ENCODE measurements at places on chromosomes 1 and 21.

- no peak for DNase-seq
Measured at GRCh38 chr1:34444516-34444915, 267.8 kb downstream of the C1orf94 start.

GRCh38 chr1:99755664-99756063, 10.8 kb downstream of the FRRS1 start:
- no peak for DNase-seq

DNA sequence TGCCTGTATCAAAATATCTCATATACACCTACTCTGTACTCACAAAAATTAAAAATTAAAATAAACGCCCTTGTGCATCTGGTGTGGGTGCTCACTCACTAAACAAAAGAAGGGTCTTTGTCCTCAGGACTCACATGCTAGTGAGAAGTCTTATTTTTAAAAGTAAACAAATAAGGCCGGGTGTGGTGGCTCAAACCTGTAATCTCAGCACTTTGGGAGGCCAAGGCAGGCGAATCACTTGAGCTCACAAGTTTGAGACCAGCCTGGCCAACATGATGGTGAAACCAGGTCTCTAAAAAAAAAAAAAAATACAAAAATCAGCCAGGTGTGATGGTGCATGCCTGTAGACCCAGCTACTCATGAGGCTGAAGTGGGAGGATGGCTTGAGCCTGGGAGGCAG, 51.5 kb downstream of the BCAR3 start:
- DNase-seq: no peak

- DNase-seq: no peak
Measured at GRCh38 chr1:230270559-230271281, 155.4 kb downstream of the PGBD5 start.

- DNase-seq: no peak
Measured at GRCh38 chr1:214143006-214143992, 137.7 kb upstream of the SMYD2 start.

DNA sequence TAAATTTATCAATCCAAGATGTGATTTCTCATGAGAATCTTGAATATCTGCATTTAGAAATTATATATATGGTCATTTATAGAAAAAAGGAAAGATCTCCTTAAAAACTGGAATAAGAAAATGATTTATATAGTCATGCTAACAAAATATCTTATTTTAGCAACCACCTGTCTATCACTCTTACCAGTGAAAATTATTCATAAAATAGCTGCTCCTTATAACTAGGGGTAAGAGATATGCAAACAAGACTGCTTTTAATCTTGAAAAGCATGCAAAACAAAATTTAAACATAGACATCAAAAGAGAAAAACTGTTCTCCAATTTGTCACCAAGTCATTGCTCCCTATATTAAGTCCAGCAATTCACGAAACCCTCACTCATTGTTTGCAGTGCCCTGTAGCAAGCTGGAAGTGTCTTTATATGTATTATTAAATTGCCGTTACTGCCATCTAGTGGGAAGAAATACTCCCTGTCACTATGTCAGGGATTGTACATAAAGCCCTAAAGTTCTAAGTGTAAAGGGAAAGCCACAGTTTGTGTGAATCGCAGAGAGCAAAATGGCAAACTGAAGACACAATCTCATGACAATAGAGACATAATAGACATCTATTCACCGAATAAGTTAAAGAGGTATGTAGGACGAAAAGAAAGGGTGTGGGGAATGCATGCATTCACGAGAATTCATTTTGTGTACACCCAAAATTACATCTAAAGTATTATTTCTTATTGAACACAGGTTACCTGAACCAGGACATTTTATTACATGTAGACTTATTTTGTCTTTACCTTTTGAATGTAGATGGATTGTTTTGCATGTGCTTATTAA, 600.5 kb downstream of the USP25 start:
- DNase-seq: peak; percentile 3

- DNase-seq: no peak
Measured at GRCh38 chr1:118304722-118305359, 119.8 kb upstream of the SPAG17 start.

DNA sequence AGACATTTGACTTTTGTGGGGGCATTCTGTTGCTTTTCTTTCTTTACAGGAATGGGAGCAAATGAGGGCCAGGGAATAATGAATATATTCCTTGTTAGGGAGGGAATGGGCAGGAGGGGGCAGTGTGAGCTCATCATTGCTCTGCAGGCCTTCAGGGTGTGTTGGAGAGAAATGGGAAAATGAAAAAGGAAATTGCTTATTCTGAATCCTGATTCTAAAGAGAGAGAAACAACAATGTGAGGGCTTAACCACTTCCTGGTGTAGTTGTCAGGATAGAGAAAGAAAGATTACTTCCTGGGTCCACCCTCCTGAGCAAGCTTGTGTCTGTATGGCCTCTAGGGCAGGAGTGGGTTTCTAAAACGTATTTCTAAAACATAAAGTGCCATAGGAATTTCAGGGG, 28.3 kb downstream of the VANGL2 start:
- peak; percentile 54 for DNase-seq

DNA sequence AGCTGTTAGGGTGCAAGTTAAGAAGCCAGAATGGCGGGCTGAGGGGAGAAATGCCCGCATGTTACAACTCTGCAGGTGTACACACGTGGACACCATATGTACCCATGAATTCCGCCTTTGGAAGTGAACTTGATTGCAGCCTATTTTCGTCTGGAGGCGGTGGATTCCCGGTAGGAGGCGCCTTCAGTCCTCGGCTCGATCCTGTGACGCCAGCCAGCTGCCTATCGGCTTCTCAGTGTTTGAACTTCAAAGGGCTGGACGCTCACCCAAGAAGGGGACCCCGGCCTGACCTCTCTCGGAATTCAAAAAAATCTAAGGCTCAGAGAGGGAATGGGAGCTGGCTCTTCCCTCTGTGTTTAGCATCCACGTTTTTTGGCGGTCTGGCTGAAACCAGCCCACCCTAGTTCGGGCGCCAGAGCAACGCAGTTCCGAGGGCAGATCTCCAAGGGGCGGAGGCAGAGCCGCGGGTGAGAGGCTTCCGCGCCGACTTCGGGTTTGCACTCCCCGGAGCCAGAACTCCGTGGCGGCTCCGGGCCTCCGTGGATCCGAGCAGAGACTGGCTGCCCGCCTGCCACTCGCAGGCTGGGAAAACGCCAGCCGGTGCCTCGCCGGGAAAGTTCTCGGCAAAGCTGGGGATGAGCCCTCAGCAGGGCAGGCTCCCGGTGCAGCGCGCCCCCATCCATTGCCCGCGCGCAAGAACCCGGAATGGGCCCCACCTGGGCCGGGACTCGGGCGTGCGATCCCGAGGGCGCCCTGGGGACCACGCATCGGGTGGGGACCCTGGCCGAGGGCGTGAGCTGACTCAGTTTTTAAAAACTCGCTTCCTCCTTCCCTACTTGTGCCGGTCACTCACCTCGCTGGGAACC, 996 bp upstream of the TMEM51 start:
- DNase-seq: peak; percentile 65

- DNase-seq: no peak
Measured at GRCh38 chr1:46413596-46413985, 19.5 kb downstream of the FAAH start.

DNA sequence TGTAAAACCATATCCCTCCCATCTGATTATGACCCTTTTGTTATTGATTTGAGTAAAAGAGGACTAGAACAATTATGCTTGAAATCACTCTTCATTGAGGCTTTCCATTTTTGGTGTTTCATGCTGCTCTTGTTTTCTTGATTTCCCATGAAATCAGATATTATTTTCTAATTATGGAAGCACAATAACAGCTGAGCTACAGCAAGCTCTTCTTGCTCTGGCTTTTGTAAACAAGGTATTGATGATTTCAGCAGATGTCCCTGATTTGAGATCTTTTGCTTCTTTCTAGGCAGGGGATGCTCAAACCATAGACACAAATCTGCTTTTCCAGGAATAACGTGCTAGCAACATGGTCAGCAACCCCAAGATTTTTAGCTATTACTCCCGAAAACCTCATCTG, 607.8 kb downstream of the NCAM2 start:
- no peak for DNase-seq

GRCh38 chr1:234529095-234529949, 50.3 kb upstream of the TARBP1 start:
- DNase-seq: no peak

DNA sequence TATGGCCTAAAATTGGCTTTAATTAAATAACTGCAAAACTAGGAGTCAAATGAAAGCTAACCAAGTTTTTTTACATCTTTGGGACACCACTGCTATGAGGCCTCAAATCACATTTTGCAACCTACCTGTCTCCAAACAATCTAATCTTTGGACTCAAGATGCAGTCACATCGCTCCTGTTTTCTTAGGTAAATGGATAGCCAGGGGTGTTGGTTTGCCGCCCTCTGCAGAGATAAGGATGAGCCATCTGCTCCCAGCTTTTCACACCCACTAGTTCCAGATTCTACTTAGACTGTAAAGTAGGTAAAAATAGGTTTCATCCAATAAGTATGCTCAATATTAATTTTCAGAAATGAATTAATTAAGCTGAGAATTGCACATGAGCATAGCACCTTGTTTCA, 456.5 kb downstream of the KIF26B start:
- DNase-seq: no peak

DNA sequence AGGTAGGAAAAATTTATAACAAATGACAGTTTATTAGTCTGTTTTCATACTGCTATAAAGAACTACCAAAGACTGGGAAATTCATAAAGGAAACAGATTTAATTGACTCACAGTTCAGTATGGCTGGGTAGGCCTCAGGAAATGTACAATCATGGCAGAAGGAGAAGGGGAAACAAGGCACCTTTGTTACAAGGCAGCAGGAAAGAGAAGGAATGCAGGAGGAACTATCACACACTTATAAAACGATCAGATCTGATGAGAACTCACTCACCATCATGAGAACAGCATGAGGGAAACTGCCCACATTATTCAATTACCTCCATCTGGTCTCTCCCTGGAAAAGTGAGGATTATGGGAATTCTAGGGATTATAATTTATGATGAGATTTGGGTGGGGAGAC, 61.3 kb downstream of the ASB17 start:
- DNase-seq: no peak

GRCh38 chr1:32958827-32959226, 5.8 kb downstream of the RNF19B start:
- no peak for DNase-seq

DNA sequence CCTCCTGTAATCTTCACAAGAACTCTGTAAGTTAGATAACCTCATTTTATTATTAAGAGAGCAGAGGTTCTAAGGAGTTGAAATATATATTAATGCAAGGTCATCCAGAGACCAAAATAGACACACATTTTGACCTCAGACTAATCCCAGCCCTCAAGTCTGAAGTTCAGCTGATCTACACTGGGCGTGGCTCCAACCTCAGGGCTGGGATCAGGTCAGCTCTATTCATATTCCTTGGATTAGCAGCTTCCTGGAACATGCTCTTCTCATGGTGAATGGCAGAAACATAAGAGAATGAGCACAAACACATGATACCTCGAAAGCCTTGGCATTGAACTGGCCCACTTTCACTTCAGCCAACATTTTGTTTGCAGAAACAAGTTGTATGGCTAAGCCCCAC, 200.8 kb upstream of the ST6GALNAC5 start:
- DNase-seq: no peak

- DNase-seq: no peak
Measured at GRCh38 chr1:119602169-119602568, 45.9 kb downstream of the ZNF697 start.

DNA sequence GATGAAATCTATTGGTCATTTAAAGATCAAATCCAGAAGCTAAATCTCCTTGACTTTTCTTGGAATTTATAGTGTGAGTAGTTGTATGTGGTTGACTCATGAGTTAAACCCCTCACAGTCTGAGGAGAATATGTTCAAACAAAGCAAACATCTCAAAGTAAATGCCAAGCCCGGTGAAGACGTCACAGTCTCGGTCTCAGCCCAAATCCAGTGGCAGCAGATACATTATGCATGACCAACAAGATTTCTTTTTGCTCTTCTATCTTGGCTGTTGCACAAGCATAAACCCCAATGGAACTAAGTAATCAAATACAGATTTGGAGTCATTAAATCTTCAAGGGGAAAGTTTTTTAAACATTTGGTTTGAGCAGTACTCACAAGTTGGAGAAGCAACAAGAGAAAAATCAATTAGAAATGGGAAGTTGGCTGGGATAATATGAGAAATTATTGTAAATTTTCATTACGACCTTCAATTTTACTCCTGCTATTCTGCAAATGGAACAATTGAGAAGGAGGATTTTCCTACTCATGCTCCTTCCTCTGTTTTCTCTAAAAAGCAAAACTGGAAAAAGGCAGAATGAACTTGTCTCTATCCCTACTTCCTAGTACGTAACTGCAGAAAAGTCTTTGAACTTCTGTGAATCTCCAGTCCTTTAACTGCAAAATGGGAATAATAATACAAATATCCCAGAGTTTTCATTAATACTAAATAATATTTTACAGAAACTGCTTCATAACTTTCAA, 575.8 kb downstream of the NUF2 start:
- DNase-seq: no peak

- no peak for DNase-seq
Measured at GRCh38 chr1:25167269-25168192, 64.8 kb downstream of the SYF2 start.

GRCh38 chr1:50458507-50458906, 35.3 kb upstream of the DMRTA2 start:
- no peak for DNase-seq

- peak; percentile 51 for DNase-seq
Measured at GRCh38 chr1:117093091-117093534, 28.4 kb downstream of the TRIM45 start.

GRCh38 chr1:201190624-201191051, at the start of gene IGFN1:
Gene IGFN1, plus strand, starts transcription at chr1:201190824. Its CDS starts 2,470 bp downstream, at chr1:201193294.
- no peak for DNase-seq

GRCh38 chr1:201329286-201329685, 46.0 kb downstream of the PKP1 start:
- DNase-seq: no peak

- peak; percentile 23 for DNase-seq
Measured at GRCh38 chr1:241423541-241424479, 66.8 kb upstream of the RGS7 start.

All from H54 (cell line).